ENCODE measurements at places on chromosomes 5 and 9.

GRCh38 chr5:179837076-179838011, 16.6 kb downstream of the SQSTM1 start:
- DNase-seq, result no peak

GRCh38 chr9:35835766-35836165, 6.7 kb downstream of the TMEM8B start:
- DNase-seq, result no peak

GRCh38 chr9:71683598-71684235, 84.6 kb downstream of the CEMIP2 start:
- no peak for DNase-seq

DNA sequence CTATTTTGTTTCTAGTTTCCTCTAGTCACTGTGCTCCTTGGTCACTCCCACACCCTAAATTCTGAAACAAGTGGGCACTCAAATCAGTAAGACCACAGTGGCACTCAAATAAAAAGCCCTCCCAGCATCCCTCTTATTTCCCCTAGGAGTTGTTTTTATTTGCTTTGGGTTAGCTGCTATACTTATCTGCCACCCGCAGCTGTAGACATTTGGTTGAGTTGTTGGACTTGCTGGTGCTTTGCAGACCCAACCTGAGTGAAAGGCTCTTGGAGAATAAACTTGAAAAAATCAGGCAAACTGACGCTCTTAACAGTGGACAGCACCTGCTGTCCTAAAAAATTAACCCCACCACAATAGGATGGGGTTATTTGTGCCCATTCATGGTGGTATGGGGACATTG, 203.0 kb downstream of the SPATA31A6 start:
- no peak for DNase-seq

DNA sequence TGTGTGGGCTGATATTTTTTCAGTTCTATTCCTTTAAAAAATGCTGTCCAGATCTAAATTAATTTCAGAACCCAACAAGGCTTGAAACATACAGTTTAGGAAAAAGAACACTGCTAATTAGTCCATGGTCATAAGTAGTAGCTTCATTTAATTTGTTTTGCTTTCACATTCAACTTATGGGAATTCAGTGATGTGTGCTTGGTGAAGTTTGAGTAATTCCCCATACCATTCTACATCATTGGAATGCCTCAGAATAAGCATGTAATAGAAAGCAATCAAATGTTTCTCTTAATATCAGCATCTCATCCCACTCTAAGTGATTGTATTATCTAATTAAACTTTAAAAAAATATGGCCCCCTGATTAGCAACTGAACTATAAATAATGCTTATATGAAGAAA, 2.7 kb downstream of the CNTLN start:
- no peak for DNase-seq

GRCh38 chr9:113427629-113428028, 17.1 kb downstream of the C9orf43 start:
- DNase-seq, result no peak

GRCh38 chr5:9009931-9010651, 535.8 kb downstream of the SEMA5A start:
- no peak for DNase-seq

- DNase-seq, result no peak
These were observed 52.3 kb upstream of the PTPDC1 start for GRCh38 chr9:94031946-94032345.

GRCh38 chr5:98503616-98504015, 269.8 kb upstream of the RGMB start:
- DNase-seq, result no peak

DNA sequence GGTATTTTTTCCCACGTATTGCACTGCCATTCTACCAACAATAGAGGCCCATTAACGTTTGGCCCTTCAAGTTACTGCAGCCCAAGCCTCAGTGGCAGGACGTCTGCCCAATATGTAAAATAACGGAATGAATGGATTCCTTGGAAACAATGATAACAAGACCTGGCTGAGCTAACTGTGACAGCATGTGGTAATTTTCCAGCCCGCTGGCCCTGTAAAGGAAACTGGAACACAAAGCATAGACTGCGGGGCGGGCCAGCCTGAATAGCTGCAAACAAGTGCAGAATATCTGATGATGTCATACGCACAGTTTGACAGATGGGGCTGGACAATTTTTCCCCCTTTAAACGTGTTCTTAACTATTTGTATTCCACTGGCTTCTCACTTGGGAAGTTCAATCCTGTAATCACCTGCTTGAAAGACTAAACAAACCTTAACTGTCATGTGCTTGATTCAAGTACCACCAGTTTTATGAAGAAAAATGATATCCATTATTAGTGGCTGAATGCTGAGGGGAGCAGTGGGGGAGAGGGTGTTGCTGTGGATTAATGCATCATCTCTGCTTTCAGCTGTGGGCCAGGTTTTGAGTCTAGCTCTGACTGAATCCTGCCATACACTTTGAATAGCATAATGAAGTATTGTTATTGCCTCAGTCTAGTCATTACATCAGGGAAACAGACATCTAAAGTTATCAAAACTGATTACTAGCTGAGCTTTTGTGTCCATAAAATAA, 323.9 kb downstream of the TMEM161B start:
- no peak for DNase-seq

DNA sequence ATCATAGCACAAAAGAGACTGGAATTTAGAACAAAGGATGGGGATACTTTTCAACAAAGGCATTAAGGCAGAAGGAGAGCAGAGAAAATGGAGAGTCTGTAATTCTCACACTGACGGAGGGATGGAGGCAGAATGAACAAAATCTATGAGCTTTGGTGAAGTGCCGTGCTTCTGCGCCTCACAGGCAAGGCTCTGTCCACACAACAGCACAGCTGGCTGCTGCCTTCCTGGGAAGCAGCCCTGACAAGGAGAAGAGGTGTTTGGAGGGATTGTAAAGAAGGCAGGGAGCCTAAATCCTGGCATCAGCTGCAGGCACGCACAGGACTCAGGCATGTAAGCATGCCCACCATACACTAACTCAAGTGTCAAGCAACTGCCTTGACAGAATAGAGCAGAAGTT, 485.2 kb upstream of the KIF2A start:
- DNase-seq, result no peak

- DNase-seq, result no peak
These were observed 96.7 kb downstream of the MVB12B start for GRCh38 chr9:126423142-126423915.

DNA sequence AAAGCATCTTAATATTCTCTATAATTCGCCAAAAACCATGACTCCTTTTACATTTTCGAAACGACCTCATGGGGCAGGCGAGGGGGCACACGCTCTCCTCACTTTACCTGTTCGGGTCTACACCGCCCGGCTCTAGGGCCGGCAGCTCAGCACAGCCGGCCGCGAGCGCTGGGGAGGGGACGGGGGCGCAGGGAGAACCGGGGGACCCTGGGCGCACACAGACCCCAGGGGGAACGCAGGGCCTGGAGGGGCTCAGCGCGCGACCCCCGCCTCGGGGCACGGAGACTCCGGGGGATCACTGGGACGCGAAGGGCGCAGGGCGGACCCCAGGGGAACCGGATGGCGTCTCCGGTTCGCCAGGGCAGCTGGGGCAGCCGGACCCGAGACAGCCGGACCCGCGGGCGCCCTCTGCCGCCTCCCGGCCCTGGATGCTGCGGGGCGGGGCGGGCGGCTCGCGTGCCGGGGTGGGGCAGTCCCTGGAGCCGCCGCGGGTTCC, at the start of gene AHRR:
Gene AHRR (plus strand): TSS at position 485 of the 496 bp plus-strand sequence. CDS start 22,189 bp downstream, outside the sequence.
- peak; percentile 67 for DNase-seq

- no peak for DNase-seq
These were observed 10.4 kb downstream of the MED27 start for GRCh38 chr9:132069046-132069898.

DNA sequence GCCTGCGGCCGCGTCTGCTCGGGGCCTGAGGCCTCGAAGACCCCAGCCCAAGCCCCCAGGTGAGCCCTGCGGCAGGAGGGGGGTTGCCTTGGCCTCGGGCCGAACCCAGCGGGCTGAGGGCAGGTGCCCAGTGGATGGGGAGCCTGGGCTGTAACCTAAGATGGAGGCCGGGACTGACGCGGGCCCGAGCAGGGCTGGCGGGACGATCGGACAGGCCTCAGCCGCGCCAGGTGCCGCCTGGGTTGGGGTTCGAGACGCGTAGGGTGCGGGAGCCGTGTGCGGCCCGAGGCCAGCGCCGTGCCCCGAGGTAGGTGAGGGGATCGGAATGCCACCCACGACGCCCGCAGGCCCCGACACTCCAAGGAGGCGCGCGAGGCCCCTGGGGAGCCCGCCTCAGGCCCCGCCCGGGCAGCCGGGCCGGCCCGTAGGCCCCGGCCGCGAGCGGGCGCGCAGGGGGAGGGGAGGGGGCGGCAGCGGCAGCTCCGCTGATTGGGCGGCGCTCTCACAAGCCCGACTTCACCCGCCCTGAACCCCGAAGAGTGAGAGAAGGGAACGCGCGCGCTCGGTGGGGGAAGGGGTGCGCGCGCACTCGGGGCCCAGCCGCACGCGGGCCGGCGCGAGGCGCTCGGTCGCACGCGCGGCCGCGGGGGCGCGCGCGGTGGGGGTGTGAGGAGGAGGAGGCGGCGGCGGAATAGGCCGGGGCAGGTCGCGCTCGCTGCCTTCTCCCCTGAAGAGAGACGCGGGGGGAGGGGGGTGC, at the start of gene NSD1:
Gene NSD1 (plus strand): TSS at position 678 of the 757 bp plus-strand sequence. CDS start 1,331 bp downstream, outside the sequence.
- peak; percentile 92 for DNase-seq

DNA sequence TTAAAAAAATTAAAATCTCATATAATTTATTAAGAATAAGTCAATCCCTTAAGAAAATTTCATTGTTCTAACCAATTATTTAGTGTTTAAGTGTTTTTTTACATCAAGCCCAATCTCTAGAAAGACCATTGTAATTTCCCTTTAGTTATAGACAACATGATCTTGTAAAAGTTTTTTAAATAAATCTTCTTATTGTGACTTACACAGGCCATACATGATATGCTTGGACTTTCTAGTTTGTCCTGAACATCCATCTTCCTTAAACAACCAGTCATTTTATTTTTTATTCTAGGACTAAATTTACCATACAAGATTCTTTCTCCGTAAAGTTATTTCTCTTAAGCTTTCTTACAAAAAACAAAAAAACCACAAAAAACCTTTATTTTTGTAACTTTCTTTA, 126.5 kb upstream of the MAST4 start:
- DNase-seq, result no peak

GRCh38 chr5:36637101-36637500, 30.7 kb downstream of the SLC1A3 start:
- no peak for DNase-seq

GRCh38 chr5:166433679-166434078, 1857.8 kb upstream of the WWC1 start:
- DNase-seq, result no peak

GRCh38 chr5:158324236-158324635, 465.3 kb upstream of the CLINT1 start:
- DNase-seq, result no peak

- peak; percentile 37 for DNase-seq
These were observed 132.9 kb upstream of the ACO1 start for GRCh38 chr9:32251539-32251938.

DNA sequence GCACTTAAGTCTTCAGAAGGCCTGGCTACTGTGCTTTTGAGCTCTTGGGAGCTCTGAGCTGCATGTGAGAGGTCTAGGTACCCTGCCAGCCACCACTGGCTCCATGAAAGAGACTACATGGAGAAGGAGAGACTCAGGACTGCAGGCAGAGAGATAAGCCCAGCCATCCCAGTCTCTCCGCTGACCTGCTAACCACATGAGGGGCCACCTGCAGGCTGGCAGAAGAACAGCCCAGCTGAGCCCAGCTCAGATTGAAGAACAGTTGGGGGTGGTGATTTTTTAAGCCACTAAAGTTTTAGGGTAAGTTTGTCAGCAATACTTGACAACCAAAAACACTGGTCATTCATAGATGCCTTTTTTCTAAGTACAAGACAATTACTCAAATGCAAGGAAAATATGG, 205.0 kb upstream of the PRDM9 start:
- DNase-seq, result no peak

DNA sequence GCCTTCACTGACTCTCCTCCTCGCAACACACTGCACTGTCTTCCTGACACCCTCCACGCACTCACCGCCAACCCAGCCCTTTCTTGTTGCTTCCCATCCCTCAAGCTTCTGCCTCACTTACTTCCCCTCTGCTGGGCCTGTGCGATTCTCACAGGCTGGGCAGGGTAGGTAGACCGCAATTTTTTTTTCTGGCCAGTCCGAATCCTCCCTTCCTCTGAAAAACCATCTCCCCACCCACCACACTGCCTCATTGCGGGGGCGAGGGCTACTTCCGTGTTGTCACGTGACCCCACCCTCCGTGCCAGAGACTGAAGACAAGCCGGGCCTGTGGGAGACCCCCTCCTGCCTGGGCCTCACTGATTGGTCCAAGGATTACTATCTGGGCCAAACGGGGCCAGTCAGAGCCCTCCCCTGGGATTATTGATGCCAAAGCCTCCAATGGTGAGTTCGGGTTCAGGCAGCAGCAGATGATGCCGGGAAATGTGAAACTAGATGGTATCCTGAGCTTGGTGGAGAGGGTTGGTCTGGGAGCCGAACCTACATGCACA, 73.1 kb downstream of the STK10 start:
- DNase-seq, result peak; percentile 87

- no peak for DNase-seq
These were observed 85.4 kb upstream of the EQTN start for GRCh38 chr9:27382308-27382707.

DNA sequence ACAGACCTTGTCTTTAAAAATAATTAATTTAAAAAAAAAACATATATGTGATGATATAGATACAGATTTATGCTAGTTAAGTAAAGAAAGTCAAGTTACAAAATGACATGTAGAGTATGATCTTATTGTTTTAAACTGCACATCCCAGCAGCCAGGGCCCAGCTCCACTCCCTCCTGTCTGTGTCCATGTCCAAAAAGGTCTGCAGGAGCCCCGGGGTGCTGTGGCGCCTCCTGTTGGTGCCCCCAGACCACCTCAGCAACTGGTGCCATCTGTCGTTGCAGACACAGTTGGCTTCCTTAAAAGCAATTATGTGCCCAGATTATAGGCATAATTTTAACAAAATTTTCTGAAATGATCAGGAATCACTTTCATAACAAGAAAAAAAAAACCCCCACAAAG, 33.3 kb downstream of the IPPK start:
- DNase-seq, result no peak

- peak; percentile 19 for DNase-seq
These were observed 82.3 kb downstream of the SLC1A3 start for GRCh38 chr5:36688722-36689121.

GRCh38 chr9:115957585-115957984, 196.0 kb upstream of the PAPPA start:
- DNase-seq, result no peak

- no peak for DNase-seq
These were observed 130.6 kb downstream of the KCNIP1 start for GRCh38 chr5:170634256-170634990.

All from activated CD4-positive, alpha-beta T cell treated with anti-CD3 and anti-CD28 coated beads, Interleukin-2, amount 50 U/mL, for 48 hours (primary cell).